ENCODE measurements at places on chromosomes 12 and 14. TPM values are rescaled to one million over a fixed set of nuclear protein-coding genes. Genes with fewer than 3 reads are reported as not detected.

GRCh38 chr12:49314811-49315210 lies 8.2 kb upstream of the TROAP start:
- H3K27me3 ChIP-seq = no peaks in the 10 kb centered on the region
- H3K4me1 ChIP-seq = no peaks in the 10 kb centered on the region
- no peak overlapping the region for H3K4me3 ChIP-seq

GRCh38 chr12:91940826-91941570 lies 204.6 kb downstream of the BTG1 start:
- no peak overlapping the region for H3K27ac ChIP-seq
- H3K27me3 ChIP-seq = no peaks in the 10 kb centered on the region
- DNase-seq = no peak

The ANHX gene
- not detected for polyA plus RNA-seq

GRCh38 chr12:122018457-122018856 lies 3.2 kb upstream of the BCL7A start:
- peaks cover 17% of the 10 kb centered on the region for H3K4me1 ChIP-seq
- no peaks in the 10 kb centered on the region for H3K36me3 ChIP-seq
- no peak overlapping the region for H3K4me3 ChIP-seq
- no peaks in the 10 kb centered on the region for H3K27me3 ChIP-seq

- H3K36me3 ChIP-seq = no peaks in the 10 kb centered on the region
- H3K27me3 ChIP-seq = no peaks in the 10 kb centered on the region
- H3K4me3 ChIP-seq = no peak overlapping the region
- DNase-seq = no peak
- no peaks in the 10 kb centered on the region for H3K4me1 ChIP-seq
- no peak overlapping the region for H3K27ac ChIP-seq
These were observed 238.0 kb upstream of the SLC16A7 start for GRCh38 chr12:59357811-59358210.

- no peak for DNase-seq
- H3K27ac ChIP-seq = no peak overlapping the region
- no peaks in the 10 kb centered on the region for H3K36me3 ChIP-seq
- no peaks in the 10 kb centered on the region for H3K27me3 ChIP-seq
These were observed 992.9 kb downstream of the GALC start for GRCh38 chr14:87000081-87000480.

DNA sequence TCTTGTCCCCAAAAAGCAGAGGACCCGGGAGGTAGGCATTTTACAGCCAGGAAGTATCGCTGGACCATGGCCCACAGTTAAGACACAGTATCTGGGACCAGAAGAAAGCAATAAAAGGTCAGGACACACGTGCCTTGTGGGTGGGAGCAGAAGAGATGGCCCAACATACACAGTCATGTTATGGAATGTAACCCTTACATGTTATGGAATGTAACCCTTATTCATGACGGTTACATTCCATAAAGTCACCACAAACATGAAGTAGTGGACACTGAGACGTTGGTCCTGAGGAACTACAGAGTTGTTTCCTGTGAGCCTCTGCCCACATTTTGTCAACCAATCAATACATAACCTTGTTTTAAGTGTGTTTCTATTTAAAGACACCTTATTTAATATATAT lies 285.6 kb upstream of the FKBP4 start:
- peaks cover 3% of the 10 kb centered on the region for H3K4me1 ChIP-seq
- H3K4me3 ChIP-seq = no peak overlapping the region
- peaks cover 8% of the 10 kb centered on the region for H3K36me3 ChIP-seq
- no peak for DNase-seq
- no peaks in the 10 kb centered on the region for H3K27me3 ChIP-seq
- H3K27ac ChIP-seq = no peak overlapping the region

DNA sequence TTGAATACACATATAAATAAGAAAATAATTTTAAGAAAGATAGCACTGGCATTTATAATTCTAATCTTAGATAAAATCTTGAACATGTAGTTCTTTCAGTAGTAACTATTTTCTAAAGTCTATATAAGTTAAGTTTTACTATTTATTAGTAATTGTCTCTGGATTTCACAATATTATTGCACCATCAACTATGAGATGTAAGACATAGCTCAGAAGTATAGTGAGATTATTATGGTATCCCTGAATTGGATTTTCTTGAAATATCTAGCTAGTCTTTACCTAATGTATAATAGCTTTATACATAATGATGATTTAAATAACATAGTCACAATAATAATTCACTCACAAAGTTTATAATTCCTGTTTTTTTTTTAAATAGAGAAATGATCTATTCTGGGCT lies 6.7 kb downstream of the CLEC12A start:
- H3K27me3 ChIP-seq = no peaks in the 10 kb centered on the region
- DNase-seq = no peak
- no peak overlapping the region for H3K27ac ChIP-seq
- no peaks in the 10 kb centered on the region for H3K36me3 ChIP-seq

GRCh38 chr14:101078892-101079221 lies 175.3 kb upstream of the RTL1 start:
- no peaks in the 10 kb centered on the region for H3K36me3 ChIP-seq
- no peak for DNase-seq
- H3K27me3 ChIP-seq = no peaks in the 10 kb centered on the region
- peaks cover 37% of the 10 kb centered on the region for H3K4me1 ChIP-seq
- H3K27ac ChIP-seq = no peak overlapping the region
